ENCODE measurements at places on chromosomes 1 and 21.

DNA sequence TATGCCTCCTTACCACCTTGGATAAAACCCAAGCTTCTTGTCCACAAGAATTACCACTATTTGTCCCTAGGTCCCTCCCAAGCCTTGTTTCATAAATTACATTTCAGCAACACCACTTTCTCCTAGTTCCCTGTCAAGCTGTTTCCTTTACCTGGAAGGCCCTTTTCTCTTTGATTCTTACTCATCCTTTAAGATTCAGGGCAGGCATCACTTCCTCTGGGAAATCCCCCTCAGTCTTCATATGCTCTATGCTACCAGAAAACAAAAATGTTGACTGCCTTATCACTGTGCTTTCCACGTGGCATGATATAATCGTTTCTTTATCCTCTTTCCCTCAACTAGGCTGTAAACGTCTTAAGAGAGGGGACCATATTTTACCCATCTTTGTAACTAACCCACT is 102.7 kb downstream of the LYST start:
- no peak for DNase-seq

DNA sequence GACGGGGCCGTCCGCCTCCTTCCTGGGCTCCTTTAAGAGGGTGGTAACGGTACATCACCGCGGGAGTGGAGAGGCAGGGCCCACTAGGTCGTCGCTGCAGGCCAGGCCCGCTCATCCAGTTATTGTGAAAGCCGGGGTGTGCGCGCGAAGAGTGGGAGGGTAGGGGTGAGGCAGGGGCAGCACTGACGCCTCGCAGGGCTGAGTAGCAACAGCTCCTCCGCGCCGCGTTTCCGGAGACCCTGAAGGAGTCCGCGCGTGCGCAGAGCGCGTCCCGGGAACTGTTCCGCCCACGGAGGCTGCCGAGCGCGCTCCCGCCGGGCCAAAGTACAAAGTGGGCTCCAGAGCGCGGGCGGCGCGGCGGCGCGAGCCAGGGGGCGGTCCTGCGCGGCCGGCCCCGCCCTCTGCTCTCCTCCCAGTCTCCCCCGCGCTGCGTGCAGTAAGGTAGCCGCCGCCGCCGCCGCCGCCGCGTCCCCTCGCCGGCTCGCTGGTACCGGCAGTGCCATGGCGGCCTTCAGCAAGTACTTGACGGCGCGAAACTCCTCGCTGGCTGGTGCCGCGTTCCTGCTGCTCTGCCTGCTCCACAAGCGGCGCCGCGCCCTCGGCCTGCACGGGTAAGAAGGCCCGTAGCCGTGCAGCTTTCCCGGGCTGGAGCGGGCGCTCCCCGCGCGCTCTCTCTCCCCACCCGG is at the start of gene ABCD3:
TSS of gene ABCD3 (plus strand) at position 412 of the 686 bp plus-strand sequence. CDS start at position 502, 90 bp downstream.
- peak; percentile 98 for DNase-seq

DNA sequence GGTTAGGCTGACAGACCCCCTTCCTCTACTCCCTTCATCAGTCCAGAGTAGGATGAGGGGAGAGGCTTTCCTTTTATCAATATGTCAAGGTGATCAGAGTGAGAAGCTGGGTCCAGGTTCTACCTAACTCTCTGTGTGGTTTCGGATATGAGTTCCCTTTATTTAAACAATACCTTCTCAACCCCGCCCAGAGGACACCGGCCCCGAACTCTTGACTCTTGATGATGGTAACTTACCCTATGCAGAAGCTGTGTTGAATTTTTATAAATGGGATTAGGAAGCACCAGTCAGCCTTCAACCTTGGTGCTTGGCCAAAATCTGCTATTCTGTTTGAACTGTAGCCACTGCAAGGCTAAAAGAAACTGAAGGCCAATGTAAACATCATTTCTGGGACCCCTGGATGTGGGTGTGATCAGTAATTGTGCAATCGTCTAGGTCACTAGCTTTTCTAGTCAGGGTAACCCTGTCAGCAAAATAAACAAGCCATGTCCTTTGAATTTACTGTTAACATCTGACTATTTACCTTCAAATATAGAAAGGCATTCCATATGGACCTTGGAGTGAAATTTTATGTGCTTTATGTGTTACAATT is 398.3 kb downstream of the SEC16B start:
- DNase-seq, result no peak

DNA sequence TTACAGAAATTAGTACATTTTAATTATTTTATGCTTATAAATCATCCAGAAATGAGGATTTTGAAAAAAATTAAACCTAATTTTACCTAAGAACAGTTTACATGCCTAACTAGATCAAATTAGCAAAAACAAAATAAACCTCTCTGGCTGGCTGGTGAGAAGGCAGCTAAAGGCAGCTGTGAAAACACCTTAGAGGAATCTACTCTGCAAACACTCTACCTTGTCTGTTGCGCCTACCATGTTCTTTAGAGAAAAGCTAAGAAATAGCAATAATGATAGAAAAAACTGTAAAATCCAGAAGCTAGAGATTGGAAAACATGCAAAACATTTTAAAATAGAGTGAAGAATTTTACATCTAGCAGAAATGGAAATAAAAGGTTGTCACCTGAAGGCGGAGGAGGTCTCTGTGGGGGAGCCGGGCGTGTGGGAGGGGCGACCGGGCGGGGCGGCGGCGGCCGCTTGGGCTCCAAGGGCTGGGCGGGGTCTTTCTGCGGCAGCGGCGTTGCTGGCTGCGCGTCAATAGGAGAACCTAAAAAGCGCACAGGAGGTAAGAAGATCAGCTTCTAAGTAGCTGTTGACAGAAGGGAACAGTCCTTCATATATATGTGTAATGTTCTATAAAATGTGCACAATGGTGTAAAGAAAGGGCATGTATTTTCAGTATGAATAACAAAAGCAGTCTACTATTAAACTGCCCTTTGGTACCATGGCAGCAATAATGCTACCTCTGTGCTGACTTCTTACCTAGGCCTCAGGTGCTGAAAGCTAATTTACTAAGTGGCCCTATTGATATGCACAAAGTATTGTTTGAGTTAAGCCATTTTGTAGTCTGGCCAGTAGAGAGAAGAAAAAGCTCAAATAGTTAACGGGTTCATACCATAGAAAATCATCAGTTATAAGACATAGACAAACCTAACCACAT is 33.3 kb upstream of the CFAP298 start:
- no peak for DNase-seq

GRCh38 chr1:46254668-46255067 is 7.1 kb downstream of the RAD54L start:
- no peak for DNase-seq

- DNase-seq, result no peak
Measured at GRCh38 chr1:12527564-12527963, 90.4 kb downstream of the DHRS3 start.

- peak; percentile 86 for DNase-seq
Measured at GRCh38 chr1:224615861-224616755, at the start of gene CNIH3. TSS of gene CNIH3 (plus strand) at chr1:224616317. CDS start at chr1:224617175, 858 bp downstream.

DNA sequence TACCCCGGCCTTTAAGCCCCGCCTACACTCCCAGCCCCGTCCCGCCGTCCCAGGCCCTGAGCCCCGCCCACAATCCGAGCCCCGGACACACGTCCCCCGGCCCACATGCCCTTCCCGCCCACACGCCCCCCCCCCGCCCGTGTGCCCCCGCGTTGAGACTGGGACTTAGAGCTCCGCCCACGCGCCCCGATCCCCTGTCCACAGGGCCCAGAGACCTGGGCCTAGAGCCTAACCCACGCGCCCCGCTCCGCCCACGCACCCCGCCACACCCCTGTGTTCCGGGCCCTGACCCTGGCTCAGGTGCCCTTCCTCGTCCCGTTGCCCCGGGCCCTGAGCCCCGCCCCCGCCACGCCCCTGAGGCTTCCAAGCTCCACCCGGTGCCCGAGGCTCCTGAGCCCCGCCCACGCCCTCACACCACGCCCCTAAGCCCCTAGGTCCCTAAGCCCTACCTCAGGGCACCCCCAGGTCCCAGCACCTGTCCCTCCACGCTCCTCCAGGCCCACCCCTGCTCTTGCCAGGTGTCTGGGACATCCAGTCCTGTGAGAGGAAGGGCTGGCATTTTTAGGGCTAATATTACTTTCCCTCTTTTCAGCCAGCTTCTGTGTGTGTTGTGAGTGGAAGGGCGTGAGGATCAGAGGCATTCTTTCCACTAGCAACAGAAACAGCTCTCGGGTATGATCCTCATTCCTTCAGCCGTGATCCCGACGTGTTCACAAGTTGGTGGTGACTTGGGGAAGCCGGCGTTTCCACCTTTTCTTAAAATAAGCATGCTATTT is 552 bp upstream of the GPR157 start:
- peak; percentile 62 for DNase-seq
